ENCODE measurements at places on chromosomes 3 and 15.

- no peak for DNase-seq
Measured at GRCh38 chr3:156478891-156479290, 76.0 kb downstream of the SSR3 start.

- no peak for DNase-seq
Measured at GRCh38 chr3:110743202-110743601, 328.4 kb upstream of the NECTIN3 start.

DNA sequence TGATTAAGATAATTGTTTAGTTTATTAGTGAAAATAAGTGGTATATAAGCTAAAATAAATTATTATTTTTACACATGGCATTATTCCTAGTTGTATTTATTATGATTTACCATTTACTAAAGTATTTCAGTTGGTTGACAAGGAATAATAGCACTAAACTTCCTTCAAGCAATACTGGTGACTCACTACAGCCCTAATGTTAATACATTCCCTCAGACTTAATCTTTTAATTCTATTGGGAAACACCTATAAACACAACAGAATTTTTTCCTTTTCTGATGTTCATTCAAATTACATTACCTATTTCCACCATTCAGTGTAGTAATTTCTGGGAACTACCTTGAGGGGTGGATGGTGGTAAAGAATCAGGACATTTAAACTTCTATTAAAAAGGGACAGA is 264.0 kb downstream of the TIGIT start:
- DNase-seq, result no peak

- no peak for DNase-seq
Measured at GRCh38 chr3:100603469-100603868, 5.9 kb upstream of the ADGRG7 start.

DNA sequence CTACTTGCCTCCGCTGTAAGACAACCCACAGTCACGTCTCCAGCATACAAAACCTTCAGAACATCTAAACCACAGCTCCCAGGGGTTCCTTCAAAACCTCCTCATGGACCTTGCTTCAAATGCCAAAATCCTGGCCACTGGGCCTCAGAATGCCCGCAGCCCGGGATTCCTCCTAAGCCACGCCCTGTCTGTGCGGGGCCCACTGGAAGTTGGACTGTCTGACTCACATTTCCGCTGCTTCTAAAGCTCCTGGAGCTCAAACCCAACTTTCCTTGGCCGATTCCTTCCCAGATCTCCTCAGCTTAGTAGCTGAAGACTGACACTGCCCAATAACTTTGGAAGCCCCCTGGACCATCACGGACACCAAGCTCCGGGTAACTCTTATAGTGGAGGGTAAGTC is 17.9 kb upstream of the OR5H6 start:
- no peak for DNase-seq

- DNase-seq, result no peak
Measured at GRCh38 chr3:78154521-78155186, 1114.8 kb downstream of the ROBO2 start.

DNA sequence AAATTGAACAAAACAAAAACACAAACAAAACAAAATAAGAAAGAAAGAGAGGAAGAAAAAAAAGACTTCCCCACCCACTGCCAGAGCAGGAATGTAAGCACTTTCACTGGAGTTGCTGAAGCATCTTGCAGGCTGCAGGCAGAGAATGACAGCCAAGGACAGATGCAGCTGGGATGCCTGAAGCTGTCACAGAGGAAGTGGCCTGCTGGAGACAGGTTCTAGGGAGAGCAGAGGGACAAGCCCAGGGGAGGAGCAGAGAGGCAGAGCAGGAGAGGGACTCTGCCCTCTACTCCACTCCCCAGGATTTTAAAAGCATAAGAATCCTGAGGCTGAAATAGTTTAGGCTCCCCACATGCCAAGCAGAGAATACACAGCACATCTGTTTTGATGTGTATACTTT is 326.2 kb downstream of the TUSC7 start:
- DNase-seq, result no peak

- DNase-seq, result no peak
Measured at GRCh38 chr3:72675243-72675642, 173.0 kb downstream of the SHQ1 start.

DNA sequence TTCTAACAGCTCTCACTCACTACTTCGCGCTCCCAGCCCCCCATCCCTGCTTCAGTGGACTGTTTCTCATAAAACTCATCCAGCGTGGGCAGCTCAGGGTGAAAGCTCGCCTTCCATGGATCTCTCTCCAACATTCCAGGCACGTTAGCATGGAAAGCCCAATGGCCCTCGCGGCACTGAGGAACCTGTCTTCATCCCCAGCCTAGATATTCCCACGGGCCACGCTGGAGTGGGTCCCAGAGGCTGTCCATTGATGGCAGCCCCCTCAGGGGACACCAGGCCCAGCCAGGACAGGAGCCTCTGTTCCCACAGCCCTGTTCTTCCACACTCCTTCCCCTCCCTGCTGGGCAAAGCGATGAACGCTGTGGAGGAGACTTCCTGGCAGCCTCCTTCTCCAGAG is 121.1 kb downstream of the SEC22A start:
- no peak for DNase-seq

DNA sequence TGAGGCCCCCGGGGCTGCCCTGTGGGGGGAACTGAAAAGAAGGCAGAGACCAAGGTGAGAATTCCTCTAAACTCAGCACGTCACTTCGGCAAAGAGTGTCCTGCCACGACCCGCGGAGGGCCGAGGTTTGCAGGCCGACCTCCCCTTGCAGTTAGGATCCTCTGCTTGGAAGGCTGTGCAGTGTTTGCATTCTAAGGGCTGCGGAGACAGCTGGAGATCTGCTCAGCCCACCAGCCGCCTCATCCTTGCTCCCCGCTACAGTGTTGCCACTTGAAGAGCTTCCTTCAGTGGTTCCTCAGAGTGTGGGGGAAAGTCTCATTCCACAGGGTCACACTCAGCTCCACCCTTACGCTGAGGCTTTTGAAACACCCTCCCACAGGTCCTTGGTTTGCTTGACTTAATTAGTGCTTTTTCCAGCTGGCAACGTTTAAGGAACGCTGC is 10.8 kb downstream of the SLC51A start:
- no peak for DNase-seq

DNA sequence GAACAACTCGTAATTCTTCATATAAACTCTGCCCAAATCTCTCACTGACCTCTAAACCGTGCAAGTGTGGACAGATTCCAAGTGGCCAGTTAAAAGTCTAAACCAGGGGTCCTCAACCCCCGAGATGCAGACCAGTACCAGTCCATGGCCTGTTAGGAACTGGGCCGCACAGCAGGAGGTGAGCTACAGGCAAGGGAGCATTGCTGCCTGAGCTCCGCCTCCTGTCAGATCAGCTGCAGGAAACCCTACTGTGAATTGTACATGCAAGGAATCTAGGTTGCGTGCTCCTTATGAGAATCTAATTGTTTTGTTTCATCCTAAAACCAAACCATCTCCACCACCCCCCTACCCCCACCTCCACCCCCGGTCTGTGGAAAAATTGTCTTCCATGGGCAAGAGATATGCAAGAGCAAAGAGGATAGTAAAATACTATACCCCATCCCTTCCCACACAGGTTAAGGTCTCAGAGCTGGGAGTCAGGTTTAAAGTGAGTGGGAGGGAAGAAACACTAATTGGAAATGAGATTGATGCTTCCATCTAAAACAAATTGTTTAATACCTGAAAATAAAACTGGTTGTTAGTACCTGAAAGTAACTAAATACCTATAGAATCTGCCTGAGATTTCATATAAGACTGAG is 54.0 kb downstream of the POLQ start:
- no peak for DNase-seq

DNA sequence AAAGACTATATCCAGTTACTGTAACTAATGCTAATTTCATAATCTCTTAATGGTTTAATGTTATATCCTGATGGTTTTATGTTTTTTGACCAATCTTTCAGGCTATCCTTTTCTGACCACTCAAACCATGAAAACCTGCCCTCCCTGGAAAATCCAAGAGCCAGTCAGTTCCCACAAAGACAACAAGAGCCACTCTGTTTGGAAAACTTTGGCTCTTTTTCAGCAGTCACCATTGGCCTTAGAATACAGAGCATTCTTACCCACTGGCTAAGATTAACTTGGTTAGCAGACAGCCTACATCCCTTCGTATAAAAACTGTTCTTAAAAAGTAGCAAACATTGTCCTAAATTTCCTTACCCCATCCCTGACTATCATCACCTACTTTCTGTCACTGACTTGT is 32.9 kb downstream of the ALCAM start:
- DNase-seq, result no peak

DNA sequence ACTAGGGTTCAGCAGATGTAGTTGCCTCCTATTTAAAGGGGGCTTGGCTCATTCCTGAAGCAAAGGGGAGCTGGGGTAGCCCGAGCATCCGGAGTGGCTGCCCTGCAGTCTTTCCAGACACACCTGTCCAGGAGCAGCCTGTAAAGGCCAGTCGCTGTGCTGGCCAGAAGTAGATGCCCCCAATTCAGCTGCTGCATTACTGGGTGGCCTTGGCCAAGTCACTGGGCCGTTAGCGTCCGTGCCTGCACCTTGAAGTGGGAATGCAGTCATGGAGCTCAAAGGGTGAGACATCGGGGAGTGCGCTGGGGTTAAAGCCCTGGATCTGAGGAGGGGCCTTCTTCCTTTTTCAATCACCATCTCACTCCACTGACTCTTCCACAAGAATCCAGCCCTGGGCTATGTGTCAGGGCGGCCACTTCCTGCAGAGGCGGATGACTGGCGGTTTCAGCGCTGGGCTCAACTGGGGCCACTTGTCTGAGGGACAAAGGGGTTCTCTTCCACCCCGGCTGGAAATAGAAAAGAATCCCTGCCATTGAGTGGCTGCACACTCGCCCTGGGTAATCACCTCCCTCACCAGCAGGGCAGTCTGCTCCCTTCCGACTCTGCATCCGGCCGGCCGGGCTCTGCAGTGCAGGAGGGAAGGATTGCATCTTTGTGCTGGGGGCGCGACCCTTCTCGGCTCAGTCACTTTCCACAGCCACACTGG is 11.8 kb downstream of the ALDH1A3 start:
- no peak for DNase-seq

- DNase-seq, result peak; percentile 96
Measured at GRCh38 chr15:37100109-37100965, at the start of gene MEIS2. MEIS2 (minus strand) TSS chr15:37100549; CDS start chr15:37099466, 1,083 bp downstream.
